Stimulated activated CD4-positive, alpha-beta T cell treated with anti-CD3 and anti-CD28 coated beads, Interleukin-1b, Interleukin-23, amount 100 ng/mL, for 1 hour (primary cell): ENCODE measurements at places on chromosomes 4 and X.

GRCh38 chr4:52431410-52431809 lies 227.7 kb downstream of the USP46 start:
- DNase-seq, result no peak

- no peak for DNase-seq
Observed at GRCh38 chr4:7837597-7838135, 102.0 kb downstream of the AFAP1 start.

GRCh38 chr4:150212485-150212884 lies 134.2 kb downstream of the DCLK2 start:
- no peak for DNase-seq

GRCh38 chr4:99861120-99861905 lies 32.9 kb downstream of the LAMTOR3 start:
- no peak for DNase-seq

- no peak for DNase-seq
Observed at GRCh38 chr4:2788532-2789103, 4.3 kb upstream of the SH3BP2 start.

GRCh38 chr4:25563071-25563564 lies 92.5 kb upstream of the SLC34A2 start:
- DNase-seq, result no peak

DNA sequence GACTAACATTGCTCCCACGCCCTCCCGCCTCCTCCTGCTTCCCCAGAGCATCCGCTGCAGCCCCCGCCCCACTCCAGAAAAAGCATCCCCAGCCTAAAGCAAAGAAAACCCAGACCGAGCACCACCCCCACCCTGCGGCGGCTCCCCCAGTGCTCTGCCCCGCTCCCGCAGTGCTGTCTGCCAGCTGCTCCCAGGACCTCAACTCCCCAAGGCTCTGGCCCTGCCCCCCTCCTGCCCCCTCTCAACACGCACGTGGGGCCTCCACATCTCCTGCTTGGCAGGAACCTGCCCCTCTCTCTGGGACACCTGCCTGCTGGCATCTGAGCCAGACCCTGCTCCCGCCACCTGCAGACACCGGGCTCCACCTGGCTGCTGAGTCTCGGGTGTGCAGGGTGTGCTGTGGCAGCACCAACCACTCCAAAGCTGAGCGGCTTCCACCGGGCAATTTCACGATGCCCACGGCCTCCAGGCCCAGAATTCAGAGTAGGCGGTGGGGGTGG lies 79.4 kb downstream of the FAM53A start:
- no peak for DNase-seq

DNA sequence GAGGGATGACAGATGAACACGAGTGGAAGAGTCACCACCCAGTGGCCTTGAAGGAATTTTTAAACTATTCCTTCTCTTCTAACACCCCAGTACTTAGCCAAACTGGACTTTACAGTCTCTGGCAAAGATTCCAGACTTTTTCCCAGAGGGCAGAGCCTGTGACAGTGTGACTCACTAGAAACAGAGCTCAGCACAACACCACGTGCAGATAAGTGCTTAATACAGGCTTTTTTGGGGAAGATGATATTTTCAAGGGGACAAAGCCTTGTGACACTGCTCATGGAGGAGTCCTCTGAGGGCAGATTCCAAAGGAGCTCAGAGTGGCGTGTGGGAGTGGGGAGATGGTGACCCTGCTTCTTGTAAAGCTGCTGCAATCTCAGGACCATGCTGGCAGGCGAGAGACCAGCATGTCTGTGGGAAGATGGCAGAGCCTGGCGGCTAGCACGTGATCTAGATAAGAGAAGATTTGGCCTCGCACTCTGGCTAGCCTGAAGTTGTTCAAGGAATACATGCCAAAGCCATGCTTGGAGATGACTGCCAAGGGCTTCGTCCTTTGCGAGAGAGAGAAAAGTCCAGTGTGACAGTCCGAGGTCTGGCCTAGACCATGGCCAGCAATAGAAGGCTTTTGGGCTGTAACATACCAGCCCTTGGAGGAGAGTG lies 2.4 kb downstream of the RAB33A start:
- no peak for DNase-seq

- no peak for DNase-seq
Observed at GRCh38 chr4:28444886-28445496, 1584.3 kb downstream of the STIM2 start.

DNA sequence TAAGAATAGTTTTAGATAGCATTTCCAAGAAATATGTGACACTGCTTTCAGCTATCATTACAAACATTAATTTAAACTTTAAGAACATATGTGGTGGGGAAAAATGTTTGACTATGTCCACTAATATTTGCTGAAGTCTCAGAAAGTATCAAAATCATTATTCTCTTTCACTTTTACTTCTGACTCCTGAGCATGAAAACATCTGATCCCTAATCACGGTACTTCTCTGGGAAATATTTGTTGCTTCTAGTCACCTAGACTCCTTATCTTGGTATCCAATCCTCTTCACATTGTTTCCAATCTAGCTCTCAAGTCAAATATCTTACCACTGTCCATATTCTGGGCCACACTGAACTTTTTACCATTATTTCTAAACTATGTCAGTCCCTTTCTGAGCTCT lies 10.8 kb downstream of the NUDT6 start:
- no peak for DNase-seq

DNA sequence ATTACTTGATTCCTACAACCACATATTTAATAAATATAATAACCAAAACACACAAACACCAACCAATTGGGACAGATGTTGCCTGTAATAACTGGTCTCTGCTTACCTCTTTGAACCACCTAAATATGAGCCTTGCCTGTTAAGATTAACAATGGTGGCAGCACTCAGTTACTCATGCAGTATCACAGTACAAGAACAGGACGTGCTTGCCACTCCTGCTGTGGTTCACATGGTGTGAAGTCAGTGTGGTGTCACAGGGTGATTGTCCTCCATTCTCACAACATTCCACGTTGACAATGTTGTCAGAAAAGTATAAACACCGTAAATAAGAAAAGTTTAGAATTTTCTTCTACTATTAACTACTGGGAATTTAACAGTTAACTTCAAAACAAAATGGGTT lies 365.0 kb downstream of the PPP3CA start:
- no peak for DNase-seq

GRCh38 chrX:109990582-109991276 lies 12.2 kb upstream of the TMEM164 start:
- DNase-seq, result no peak

DNA sequence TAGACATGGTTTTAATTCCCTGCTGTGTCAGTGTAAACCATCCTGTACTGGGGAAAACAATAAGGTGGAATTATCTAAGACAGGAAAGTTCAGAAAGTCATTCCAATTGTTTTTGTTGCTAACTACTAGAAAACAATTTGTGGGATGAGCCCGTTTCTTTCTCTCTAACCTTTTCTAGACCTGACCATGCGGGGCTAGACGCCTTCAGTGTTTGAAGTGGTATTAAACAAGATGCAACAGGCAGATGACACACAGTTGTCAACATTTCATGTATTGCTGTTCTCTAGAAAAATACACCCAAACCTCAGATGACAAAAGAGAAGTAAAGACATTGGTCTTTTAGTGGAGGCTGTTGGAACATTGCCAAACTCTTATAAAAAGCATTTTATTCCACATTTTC lies 105.7 kb downstream of the FRAS1 start:
- no peak for DNase-seq
